ENCODE measurements at places on chromosomes 5 and 9.

GRCh38 chr5:141877356-141878185 is 639 bp downstream of the PCDH1 start:
- peak; percentile 31 for DNase-seq

- DNase-seq, result no peak
These were observed 2.4 kb downstream of the MAP1B start for GRCh38 chr5:72109625-72110024.

DNA sequence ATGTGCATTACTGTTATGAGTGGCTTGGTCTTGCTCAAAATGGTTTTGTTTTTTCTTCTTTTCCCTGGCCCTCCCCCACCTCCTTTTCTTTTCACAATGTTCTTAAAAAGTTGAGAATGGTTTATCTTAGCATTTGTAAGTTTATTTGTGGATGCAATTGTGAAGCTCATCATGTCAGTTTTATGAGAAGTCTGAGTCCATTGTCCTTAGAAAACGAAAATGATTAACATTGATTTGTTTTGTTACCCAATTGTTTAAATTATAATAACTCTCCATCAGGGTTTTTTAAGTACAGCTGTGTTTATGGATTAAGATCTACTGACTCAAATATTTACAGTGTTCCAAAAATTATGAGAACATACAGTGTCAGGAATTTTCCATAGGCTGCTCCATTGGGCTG is 511.3 kb upstream of the PAPPA start:
- no peak for DNase-seq

DNA sequence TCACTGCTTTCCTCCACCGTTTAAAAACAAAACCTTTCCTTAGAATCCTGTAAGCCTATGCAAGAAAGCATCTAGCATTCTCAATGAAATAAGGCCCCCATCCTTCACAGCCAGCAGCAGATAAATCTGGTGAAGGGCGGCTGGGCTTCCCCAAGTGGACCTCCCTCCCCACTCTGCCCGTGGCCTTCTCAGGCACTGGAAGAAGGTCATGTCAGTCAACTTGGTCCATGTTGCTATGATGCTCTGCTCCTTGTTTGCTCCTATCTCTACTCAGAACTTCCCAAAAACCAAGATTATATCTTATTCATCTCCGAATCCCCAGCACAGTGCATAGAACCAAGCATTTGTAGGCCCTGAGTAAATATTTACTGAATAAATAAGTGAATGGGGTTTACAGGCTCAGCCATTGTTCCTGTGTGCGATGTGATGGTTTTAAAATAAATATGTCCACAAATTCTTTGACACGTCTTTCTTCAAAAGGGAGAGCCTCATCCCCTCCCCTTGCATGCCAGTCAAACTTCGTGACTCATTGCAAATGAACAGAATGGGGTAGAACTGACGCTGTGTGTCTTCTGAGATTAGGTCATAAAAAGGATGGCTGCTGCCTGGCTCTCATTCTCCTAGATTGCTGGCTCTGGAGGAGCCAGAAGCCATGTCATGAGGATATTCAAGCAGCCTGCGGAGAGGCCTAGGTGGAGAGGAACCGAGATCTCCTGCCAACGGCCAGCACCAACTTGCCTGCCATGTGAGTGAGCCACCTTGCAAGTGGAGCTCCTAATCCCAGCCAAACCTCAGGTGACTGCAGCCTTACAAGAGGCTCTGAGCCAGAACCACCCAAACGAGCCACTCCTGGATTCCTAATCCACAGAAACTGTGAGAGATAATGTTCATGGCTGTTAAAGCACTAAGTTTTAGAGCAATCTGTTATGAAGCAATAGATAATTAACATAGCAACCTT is 70.5 kb downstream of the MED27 start:
- no peak for DNase-seq

DNA sequence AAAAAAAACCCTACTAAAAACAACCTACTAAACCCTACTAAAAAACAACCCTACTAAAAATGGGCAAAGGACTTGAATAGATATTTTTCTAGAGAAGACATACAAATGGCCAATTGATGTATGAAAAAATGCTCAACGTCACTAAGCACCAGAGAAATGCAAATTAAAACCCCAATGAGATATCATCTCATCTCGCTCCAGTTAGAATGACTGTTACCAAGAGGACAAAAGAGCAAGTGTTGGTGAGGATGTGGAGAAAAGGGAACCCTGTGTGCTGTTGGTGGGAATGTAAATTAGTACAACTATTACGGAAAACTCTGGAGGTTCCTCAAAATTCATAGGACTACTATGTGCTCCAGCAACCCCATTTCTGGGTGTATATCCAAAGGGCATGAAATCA is 10.8 kb downstream of the SDHA start:
- DNase-seq, result no peak

GRCh38 chr9:83698976-83699585 is 8.7 kb downstream of the UBQLN1 start:
- no peak for DNase-seq

DNA sequence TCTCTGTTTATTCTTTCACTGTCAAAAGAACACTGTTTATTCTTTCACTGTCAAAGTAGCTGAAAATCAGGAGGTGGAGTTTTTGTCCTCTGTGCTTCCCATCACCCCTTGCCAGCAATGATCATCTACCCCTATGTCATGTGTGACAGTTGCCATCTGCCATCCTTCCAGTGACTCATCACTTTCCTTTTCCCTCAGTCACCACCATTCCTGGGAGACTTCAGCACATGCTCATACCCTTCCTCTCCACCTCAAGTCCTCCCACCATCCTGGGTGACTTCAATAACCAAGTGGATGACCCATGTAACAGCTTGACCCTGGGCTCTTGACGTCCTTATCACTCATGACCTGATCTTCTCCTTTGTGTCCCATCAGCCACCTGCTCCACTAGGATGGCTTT is 43.3 kb upstream of the RASEF start:
- no peak for DNase-seq

DNA sequence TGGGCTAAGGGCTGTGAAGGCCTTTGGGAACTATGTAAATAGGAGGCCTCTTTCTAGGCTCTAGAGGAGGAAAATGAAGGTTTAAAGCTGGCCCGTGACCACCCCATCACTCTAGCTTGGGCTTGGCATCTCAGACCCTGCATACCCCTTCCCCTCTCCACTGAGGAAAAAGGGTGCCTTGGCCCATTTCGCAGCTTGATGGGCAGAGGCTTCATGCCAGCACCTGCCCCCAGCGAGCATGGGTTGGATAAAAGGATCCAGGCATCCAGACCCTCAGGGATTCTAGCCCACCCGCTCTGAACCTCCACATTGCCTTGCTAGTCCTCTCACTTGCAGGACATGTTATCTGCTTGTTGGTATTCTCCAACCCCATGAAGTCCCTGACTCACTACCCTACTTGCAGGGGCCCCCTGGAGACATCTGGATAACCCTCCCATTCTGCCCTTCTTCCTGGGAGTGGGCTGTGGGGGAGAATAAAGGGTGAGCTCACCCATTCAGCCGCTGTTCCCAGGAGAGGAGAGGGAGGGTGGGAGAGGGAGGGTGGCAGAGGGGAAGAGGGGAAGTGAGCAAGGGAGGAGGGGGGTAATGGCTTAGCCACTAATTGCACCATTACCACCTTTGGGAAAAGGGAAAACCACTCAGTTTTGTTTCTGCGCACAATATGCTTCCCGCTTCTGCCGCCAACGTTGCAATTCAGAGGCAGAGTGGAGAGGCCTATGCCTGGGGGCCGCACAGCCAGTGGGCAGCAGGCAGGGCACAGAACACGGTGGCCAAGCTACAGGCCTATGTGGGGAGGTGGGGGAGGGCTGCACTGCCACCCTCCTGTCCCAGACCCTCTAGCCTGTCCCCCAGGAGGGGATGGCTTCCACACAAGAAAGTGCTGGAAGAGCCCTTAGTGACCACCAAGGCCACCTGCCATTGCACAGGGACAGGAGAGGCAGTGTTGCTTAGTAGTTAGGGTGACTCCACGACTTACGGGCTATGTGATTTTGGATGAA is 2.1 kb upstream of the CAMK2A start:
- DNase-seq, result no peak

- DNase-seq, result no peak
These were observed 1.9 kb upstream of the BRD3 start for GRCh38 chr9:134069480-134070399.

DNA sequence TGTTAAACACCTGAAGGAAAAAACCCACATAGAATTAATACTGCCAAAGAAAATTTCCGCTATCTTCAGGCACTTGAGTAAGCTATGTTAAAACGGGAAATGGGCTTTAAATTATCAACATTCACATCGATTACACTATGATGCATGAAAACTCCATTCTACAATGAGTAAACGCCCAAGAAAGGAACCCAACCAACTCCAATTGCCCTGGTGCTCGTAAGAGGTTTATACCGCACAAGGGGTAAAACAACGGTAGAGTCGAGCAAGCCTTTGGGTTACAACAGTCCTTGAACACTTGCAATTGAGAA is 1.0 kb downstream of the AGTPBP1 start:
- DNase-seq, result no peak

- peak; percentile 56 for DNase-seq
These were observed 3.1 kb upstream of the GNPDA1 start for GRCh38 chr5:142015781-142016533.

DNA sequence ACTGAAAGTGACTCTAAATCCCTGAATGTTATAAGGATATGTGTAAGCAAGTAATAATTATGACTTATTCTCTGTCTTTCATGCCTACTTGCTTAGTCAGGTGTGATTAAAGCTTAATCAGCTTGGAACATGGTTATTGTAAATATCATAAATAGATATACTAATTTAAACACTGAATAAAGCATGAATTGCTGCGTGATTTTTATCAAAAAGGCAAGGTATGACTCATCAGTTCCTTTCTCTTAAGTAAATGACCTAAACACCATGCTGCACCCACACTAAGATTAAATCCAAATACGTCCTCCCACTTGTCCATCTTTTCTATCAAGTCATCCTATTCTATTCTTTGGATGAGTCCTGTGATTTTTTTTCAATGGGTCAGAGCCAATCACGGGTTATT is 124.6 kb upstream of the MTAP start:
- DNase-seq, result no peak

DNA sequence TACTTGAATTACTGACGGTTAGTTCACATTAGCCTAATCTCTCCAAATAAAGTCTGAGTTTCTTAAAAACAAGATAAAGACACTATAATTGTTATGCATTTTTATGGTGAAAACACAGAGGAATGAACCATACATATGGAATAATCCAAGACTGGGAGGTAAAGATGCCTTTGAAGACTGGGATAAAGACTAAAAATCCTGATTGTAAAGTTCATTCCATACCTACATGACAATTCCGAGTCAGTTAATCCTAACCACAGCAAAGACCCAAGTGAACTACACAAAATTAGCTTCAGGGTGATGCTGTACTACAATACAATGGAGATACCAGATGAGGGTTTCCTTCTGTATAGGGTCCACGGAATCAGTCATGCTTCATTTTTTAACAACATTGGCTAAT is 6.3 kb downstream of the AP3B1 start:
- no peak for DNase-seq

- no peak for DNase-seq
These were observed 100.1 kb downstream of the PLPPR1 start for GRCh38 chr9:101128623-101129022.

DNA sequence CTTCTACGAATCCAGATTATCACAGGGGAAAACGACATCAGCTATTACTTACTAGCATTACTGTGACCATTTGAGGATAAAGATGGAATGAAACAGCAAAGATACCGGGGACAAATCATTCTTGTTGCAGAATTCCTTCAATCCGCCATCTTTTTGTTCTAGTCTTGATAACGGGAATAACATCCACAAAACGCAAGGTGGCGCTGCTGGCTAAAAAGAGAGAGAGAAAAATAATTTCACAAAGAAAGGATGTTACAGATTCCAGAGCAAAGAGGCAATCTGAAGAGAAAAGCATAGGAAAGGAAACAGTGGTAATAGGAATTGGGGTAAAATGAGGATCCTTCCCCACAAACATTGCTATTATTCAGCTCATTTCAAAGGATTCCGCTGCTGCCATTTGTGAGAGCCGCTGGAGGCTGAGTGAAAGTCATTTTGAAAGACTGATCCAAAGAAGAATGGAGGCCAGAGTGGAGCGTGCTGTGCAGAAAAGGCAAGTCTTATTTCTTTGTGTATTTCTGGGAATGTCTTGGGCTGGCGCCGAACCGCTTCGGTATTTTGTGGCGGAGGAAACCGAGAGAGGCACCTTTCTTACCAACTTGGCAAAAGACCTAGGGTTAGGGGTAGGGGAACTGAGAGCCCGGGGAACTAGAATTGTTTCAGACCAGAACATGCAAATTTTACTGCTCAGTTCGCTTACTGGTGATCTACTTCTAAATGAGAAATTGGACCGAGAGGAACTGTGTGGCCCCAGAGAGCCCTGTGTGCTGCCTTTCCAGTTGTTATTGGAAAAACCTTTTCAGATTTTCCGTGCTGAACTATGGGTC is at the start of gene PCDHB7:
Gene PCDHB7, plus strand, starts transcription at position 264 of the 824 bp plus-strand sequence. Its CDS starts 192 bp downstream, at position 456.
- peak; percentile 31 for DNase-seq

DNA sequence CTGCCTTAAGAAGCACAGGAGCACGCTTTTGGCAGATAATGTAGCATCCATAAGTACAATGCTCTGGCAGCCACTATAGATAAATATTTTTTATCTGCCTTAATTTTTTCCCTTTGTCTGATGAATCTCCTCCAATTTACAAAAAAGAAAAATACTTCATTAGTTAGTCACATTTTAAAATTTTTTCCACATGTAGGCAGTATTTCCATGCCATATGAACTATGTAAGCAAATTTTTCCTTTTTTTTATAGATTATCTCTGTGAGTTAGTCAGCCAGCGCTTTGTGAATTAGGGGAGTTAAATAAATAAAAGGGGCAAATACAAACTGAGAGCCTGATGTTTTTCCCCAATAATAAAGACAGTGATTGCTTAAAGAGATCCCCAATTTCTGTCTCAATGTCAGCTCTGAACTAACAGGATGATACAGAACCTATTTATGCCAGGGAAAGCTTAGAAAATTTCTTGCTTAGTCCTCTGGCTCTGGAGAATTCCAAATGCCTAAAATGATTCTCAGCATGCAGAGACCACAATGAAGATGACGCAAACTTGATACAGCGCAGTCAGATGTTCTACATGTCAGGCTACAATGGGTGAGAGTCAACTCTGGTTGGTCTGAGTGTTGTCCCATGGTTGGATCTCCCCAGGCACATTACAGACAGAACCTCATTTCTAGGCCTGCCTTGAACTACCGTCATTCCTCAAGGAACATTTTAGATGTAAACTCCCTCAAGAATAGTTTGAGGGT is 390.4 kb upstream of the CDH6 start:
- DNase-seq, result no peak

- no peak for DNase-seq
These were observed 28.0 kb downstream of the NCS1 start for GRCh38 chr9:130200038-130200849.

DNA sequence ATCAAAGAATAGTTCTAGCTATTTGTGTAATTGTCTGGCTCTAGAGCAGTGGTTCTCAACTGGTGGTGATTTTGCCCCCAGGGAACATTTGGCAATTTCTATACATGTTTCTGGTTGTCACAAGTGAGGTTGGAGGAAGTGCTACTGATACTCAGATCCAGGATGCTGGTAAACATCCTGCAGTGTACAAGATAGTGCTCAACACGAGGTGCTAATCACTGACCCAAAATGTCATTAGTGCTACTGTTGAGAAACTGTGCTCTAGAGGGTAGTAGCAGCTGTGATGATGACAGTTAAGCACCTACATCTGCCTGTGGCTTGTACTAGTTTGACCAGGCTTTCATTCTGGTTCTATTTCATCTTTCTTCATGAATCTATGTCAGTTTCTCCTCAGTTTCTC is 22.1 kb downstream of the LRRC19 start:
- DNase-seq, result no peak
